Uterus (tissue), 4 donors: ENCODE measurements at places on chromosomes 5 and 9. TPM values are rescaled to one million over a fixed set of nuclear protein-coding genes. Genes with fewer than 3 reads are reported as not detected.
A peak's percentile ranks its signal among the peaks of the same experiment; 100 is the strongest.

DNA sequence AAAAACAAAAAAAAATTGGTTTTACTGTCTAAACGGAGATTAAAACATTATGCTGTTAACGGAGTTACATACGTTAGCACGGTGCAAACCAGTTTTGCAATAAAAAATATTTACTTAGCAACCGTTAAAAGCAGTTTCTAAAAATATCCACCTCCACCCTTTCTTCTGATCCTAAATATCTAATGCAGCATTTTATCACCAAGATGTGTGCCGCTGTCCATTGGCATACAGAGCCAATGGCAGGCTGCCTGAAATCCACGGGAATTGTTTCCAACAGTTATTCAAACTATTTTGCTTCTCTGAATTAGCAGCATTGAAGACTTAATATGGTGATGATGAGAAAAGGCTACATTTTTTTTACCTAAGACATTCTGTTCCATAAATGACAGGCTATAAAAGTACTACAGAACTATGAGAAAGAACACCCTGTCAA lies 61.6 kb downstream of the CSNK1A1 start:
- H3K4me3 ChIP-seq, result no peak overlapping the region
- H3K27ac ChIP-seq, result peak overlapping the region; percentile 20
- H3K36me3 ChIP-seq, result no peaks in the 10 kb centered on the region
- DNase-seq, result peak; percentile 76
- peaks cover 12% of the 10 kb centered on the region for H3K4me1 ChIP-seq

The WNT8A gene
- not detected for total RNA-seq

The FBP2 gene
- not detected for total RNA-seq

- H3K4me1 ChIP-seq, result peaks cover 13% of the 10 kb centered on the region
- H3K27ac ChIP-seq, result peak overlapping the region; percentile 94
- no peaks in the 10 kb centered on the region for H3K27me3 ChIP-seq
- DNase-seq, result peak; percentile 62
- peak overlapping the region; percentile 96 for H3K4me3 ChIP-seq
These were observed 54.7 kb downstream of the DPYSL3 start for GRCh38 chr5:147454996-147455677.

- H3K36me3 ChIP-seq, result no peaks in the 10 kb centered on the region
- H3K27me3 ChIP-seq, result no peaks in the 10 kb centered on the region
- no peak overlapping the region for H3K27ac ChIP-seq
These were observed 26.2 kb upstream of the IRX4 start for GRCh38 chr5:1908931-1909330.

The CHSY3 gene
- total RNA-seq, result 0.77 TPM

GRCh38 chr5:18605186-18605585 lies 970.9 kb downstream of the TAF11L14 start:
- H3K4me3 ChIP-seq, result no peak overlapping the region
- peaks cover 2% of the 10 kb centered on the region for H3K36me3 ChIP-seq
- H3K27me3 ChIP-seq, result no peaks in the 10 kb centered on the region
- no peak overlapping the region for H3K27ac ChIP-seq
- no peak for DNase-seq

DNA sequence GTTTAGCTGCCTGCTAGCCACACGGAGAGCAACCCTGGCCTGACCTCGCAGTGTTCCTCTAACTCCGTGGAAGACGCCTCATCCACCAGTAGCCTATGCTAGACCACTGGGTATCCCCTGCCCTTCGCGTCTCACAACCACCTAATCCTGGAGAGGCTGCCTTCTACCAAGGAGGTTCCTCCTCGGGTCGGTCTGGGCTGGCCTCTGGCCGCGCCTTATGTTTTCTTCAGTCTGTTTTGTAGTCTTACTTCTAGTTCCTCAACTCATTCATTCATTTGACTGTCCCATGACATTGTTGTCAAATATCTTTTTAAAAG lies 1.6 kb upstream of the TPM2 start:
- H3K4me1 ChIP-seq, result no peaks in the 10 kb centered on the region
- H3K27me3 ChIP-seq, result no peaks in the 10 kb centered on the region

DNA sequence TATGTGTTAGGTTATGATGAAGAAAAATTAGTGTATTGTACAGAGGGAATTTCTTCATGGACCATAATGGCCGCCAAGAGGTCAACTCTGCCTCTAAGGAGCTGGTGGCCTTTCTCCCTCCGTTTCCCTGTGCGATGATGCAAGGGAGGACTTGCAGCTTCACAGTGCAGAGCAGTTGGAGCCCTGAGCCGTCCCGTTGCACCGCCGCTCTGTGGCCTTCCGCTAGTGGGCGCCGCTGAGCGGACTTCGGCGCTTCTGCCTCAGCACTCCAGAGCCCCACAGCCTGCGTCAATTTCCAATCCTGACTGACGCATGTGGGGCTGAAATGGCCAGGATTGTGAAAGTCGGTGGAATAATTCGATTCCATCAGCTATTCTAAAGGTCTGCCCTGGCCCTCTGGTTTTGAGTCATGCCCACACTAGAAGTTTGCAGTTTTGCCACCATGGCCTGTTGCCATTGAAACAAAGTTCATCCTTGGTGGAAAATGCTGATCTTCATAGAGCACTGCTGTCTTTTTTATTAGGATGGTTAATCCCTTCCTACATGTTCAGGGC lies 22.7 kb upstream of the LECT2 start:
- H3K27ac ChIP-seq, result no peak overlapping the region
- DNase-seq, result no peak
- H3K4me3 ChIP-seq, result no peak overlapping the region
- H3K36me3 ChIP-seq, result no peaks in the 10 kb centered on the region

DNA sequence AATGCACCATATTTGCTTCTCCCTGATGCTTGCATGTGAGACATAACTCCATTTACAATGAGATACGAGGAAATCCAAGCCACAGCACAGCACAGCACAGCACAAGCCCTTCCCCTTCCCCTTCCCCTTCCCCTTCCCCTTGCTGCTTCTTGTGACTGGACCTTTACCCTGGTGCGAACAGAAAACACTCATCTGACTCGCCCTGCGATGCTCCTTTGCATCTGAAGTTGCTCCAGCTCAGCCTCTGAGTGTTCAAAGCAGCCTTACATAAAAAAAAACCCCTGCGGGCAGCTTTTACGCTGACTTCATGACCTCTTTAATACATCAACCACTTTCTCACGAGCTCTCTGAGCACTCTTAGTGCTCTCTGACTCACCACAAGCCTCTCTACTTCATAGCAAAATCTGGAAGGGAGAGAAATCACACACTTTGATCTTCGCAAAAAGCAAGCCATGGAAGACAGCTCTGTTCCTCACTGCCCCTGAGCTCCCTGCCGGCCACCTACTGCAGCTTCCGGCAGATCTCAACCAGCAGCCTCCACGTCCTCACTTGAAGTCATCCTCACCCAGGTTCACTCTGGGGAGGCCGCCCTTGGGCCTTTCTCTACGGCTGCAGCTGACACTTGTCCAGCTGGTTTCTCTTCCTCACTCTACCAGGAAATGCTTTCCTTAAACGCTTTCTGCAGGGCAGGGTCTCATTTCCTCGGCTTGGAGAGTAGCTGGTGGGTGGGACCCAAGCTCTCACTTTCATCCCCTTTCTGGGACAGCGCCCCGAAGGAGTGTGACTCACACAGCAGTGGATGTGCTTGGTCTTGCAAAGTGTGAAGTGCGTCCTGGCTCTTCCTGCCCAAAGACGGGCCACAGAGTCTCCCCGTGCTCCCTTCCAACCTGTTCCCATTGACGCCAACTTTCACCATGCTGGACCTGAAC lies 5.3 kb downstream of the SLC34A1 start:
- H3K27ac ChIP-seq, result no peak overlapping the region
- no peaks in the 10 kb centered on the region for H3K4me1 ChIP-seq
- no peak for DNase-seq
- H3K4me3 ChIP-seq, result no peak overlapping the region
- no peaks in the 10 kb centered on the region for H3K27me3 ChIP-seq

GRCh38 chr5:13511442-13511841 lies 433.0 kb downstream of the DNAH5 start:
- no peaks in the 10 kb centered on the region for H3K27me3 ChIP-seq
- H3K4me3 ChIP-seq, result no peak overlapping the region
- no peak overlapping the region for H3K27ac ChIP-seq
- no peaks in the 10 kb centered on the region for H3K36me3 ChIP-seq

GRCh38 chr5:36365896-36366295 lies 64.2 kb upstream of the RANBP3L start:
- H3K4me1 ChIP-seq, result no peaks in the 10 kb centered on the region
- no peak overlapping the region for H3K4me3 ChIP-seq
- no peak for DNase-seq
- no peaks in the 10 kb centered on the region for H3K36me3 ChIP-seq
- H3K27me3 ChIP-seq, result no peaks in the 10 kb centered on the region

The OXCT1 gene
- total RNA-seq, result 37.3 TPM

The ANXA2R gene
- 6.2 TPM for total RNA-seq

DNA sequence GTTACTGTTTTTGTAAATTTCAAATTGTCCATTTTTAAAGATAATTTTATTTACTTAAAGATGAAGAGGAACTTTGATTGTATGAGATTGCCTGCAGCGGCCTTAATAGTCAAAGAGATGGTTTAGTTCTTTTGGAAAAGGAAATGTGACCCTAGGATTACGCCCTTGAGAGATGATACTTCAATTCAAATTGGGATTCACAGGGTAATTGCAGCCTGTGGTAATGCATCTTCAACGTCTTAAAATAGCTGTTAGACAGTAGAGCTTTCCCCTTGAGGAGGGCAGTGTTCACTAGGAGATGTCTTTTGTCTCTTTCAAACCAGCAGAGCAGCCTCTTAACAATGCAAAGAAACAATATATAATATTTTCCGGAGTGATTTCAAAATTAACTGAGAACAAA lies 127.1 kb downstream of the TAF11L14 start:
- no peaks in the 10 kb centered on the region for H3K36me3 ChIP-seq
- H3K27ac ChIP-seq, result no peak overlapping the region
- no peaks in the 10 kb centered on the region for H3K27me3 ChIP-seq
- no peaks in the 10 kb centered on the region for H3K4me1 ChIP-seq
- no peak for DNase-seq
- H3K4me3 ChIP-seq, result no peak overlapping the region

The CCL19 gene
- total RNA-seq, result 1.3 TPM

The RETREG1 gene
- total RNA-seq, result 12.5 TPM

DNA sequence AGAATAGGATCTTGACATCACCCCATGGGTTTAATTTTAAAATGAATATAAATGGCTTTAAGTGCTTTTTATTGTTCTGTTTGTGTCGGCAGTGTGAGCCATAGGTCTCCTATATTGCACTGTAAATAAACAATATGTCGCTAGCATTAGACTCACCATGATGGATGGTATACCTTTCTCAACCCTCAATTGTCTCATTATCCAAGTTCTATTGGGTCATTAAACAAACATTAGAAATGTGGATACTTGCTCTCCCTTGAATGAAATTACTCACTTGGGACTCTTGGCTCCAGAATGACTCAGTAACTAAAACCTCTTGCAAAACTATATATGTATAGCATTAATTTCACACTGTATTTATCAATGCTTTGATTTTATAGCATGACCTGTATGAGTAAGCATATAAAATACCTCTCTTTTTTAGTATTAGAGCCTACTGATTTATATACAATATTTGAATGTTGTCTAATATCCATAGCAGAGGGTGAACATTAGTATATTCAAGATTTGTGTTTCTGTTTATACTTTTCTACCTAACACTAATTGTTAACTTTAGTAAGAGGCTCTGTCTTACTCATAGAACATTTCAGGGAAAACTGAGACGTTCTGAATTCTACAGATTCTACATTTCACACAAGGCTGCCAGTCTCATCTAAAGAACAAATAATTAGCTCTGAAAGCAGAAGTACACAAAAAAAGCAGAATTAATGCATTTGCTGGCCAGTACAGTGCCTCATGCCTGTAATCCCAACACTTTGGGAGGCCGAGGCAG lies 303.8 kb upstream of the PRR16 start:
- DNase-seq, result no peak
- H3K27ac ChIP-seq, result no peak overlapping the region
- no peaks in the 10 kb centered on the region for H3K36me3 ChIP-seq
- H3K4me3 ChIP-seq, result no peak overlapping the region

DNA sequence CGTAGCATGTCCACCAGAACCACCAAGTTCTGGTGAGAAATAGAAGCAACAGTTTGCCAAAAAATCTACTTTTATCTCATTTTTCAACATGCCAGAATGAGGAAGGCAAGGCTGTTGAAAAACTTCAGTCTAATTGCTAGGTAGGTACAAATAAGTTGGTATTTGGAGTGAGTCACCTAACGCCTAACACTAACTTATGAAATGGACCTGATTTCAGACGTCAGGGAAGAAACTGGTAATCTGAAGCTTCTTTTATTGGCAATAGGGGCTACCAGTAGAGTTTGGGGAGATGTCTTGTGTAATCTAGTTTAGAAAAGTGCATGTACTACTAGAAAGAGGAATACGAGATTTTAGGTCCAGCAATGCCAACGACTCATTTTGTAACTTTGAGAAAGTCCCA lies 4.4 kb upstream of the PDE6A start:
- H3K4me1 ChIP-seq, result no peaks in the 10 kb centered on the region
- H3K27me3 ChIP-seq, result no peaks in the 10 kb centered on the region
- H3K4me3 ChIP-seq, result no peak overlapping the region

- H3K36me3 ChIP-seq, result peaks cover 2% of the 10 kb centered on the region
- H3K27me3 ChIP-seq, result no peaks in the 10 kb centered on the region
- no peaks in the 10 kb centered on the region for H3K4me1 ChIP-seq
- H3K27ac ChIP-seq, result no peak overlapping the region
- no peak overlapping the region for H3K4me3 ChIP-seq
These were observed 689.6 kb downstream of the TAF11L14 start for GRCh38 chr5:18323891-18324290.

The VDAC1 gene
- 70.7 TPM for total RNA-seq

The FAT2 gene
- total RNA-seq, result 9.1 TPM

- H3K27me3 ChIP-seq, result no peaks in the 10 kb centered on the region
- H3K4me3 ChIP-seq, result no peak overlapping the region
- H3K4me1 ChIP-seq, result no peaks in the 10 kb centered on the region
- no peak for DNase-seq
These were observed 11.3 kb upstream of the NUP214 start for GRCh38 chr9:131114084-131114535.

The MRRF gene
- total RNA-seq, result 42.0 TPM
